NCI-H1694 treated with DMSO at 0.1 percent for 48 hours (cell line): ENCODE measurements at places on chromosomes 7 and 10.
A peak's percentile ranks its signal among the peaks of the same experiment; 100 is the strongest.

- peak; percentile 14 for DNase-seq
Measured at GRCh38 chr7:41002741-41003610, 699.9 kb downstream of the INHBA start.

GRCh38 chr7:140403878-140404564, at the start of gene RAB19:
Gene RAB19, plus strand, starts transcription at chr7:140404058. Its CDS starts 3,589 bp downstream, at chr7:140407647.
- DNase-seq: no peak

DNA sequence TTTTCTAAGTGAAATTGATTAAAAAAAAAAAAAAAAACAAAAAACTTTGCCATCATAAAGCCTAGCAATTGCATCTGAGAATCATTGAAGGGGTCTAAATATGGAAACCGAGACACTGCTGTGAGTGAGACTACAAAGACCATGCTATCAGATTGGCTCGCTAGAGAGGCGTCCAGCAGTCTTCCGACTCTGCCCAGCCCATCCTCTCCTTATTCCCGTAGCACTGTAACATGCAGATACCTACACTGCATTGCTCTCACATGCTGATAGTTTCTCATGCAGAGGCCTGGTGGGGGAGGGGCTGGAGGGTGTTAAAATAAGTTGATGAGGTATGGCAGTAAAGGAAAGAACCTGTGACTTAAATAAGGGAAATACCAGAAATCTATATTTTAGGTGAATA, 130.7 kb downstream of the NRF1 start:
- no peak for DNase-seq

GRCh38 chr10:24894309-24894708, 58.1 kb downstream of the PRTFDC1 start:
- no peak for DNase-seq
